ENCODE measurements at places on chromosomes 7 and 10.

DNA sequence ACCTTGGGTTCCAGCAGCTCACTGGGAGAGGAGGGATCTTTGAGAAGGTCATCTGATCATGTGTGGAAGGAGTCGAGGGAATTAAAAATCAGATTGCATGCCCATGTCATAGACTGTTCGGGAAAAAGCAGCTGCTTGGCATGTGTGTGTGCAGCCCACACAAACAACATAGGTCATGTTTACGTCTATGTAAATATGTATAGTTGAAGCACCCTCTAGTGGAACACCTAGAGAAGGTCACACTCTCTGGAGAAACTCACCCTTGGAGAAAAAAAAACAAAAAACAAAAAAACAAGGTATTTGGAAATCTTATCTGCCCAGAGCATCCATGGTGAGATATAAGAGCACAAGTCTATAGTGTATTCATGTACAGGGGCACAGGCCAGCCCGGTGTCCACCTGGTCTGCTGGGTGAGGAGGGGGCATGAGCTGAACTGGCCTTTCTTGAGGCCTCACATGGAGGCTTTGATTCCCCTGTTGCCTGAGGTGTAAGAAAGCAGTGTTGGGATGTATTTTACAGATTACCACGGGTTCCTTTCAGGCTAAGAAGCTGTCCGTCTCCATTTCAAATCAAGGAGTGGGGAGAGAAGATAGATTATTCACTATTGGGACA lies 98.0 kb downstream of the NPY start:
- DNase-seq: no peak

DNA sequence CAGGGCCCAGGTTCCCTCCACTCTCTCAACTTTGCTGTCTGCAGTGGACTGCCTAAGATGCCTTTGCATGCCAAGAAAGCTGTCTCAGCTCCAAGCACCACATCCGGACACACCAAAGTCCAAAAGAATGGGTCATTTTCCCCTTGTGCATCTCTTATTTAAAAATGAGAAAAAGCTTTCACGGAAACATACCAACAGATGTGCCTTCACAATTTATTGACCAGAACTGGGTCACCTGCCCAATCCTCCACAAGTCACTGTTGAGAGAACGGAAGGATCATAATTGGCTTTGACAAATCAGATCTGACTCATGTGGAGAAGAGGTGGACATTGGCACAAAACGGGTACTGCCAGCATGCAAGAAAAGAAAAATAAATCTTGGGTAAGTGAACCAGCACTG lies 258.3 kb downstream of the SNX13 start:
- DNase-seq: no peak

DNA sequence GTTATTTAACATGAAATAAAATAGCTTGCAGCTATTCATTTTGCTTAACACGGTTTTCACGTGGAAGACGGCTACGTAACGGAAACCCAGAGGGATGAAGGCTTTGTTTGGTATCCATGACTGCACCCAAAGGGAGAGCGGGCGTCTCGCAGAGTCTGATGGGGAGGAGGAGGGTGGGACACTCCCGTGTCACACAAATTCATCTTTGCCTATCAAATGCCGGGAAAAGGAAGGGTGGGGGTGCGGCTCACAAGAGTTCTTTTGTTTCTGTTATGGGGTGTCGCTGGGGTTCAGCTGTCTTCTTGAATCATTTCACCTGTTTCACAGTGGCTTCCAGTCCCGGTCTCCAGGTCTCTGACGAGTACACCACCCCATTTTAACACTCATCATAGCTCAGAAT lies 108.5 kb downstream of the ZRANB1 start:
- DNase-seq: no peak

GRCh38 chr10:124449170-124450011 lies 444 bp downstream of the NKX1-2 start:
- DNase-seq: no peak

- DNase-seq: no peak
Observed at GRCh38 chr10:52801947-52802346, 29.4 kb upstream of the MBL2 start.

Measured in NCI-H1048 (cell line).